Endothelial cell of coronary artery (primary cell): ENCODE measurements at places on chromosomes 1 and 21. TPM values are rescaled to one million over a fixed set of nuclear protein-coding genes. Genes with fewer than 3 reads are reported as not detected.

FAM167B gene
- total RNA-seq: 1.7 and 9.8 TPM in 2 replicates

LPAR3 gene
- total RNA-seq: not detected in 2 replicates

CLEC20A gene
- total RNA-seq: not detected in 2 replicates

S1PR1 gene
- 146 and 164 TPM in 2 replicates for total RNA-seq

AURKAIP1 gene
- 91.8 and 109 TPM in 2 replicates for total RNA-seq

RIPK4 gene
- 10.0 TPM in 1 of 2 replicates, not detected in the other for total RNA-seq

PLEKHA6 gene
- total RNA-seq: 2.9 and 5.0 TPM in 2 replicates

S100A9 gene
- 0.18 and 0.19 TPM in 2 replicates for total RNA-seq

DSCAM gene
- 0.09 TPM in 1 of 2 replicates, not detected in the other for total RNA-seq

AGT gene
- total RNA-seq: 0.09 TPM in 1 of 2 replicates, not detected in the other

RBM11 gene
- total RNA-seq: not detected in 2 replicates

SIM2 gene
- under 0.01 TPM in 1 of 2 replicates, not detected in the other for total RNA-seq

TCHHL1 gene
- not detected in 2 replicates for total RNA-seq

ADORA1 gene
- total RNA-seq: not detected in 2 replicates

RC3H1 gene
- 13.5 and 17.5 TPM in 2 replicates for total RNA-seq

TMEM35B gene
- total RNA-seq: 14.6 and 18.4 TPM in 2 replicates

MATN1 gene
- not detected in 2 replicates for total RNA-seq

ASCL5 gene
- total RNA-seq: not detected in 2 replicates

NES gene
- total RNA-seq: 127 and 255 TPM in 2 replicates

HLX gene
- total RNA-seq: 13.8 and 22.1 TPM in 2 replicates

MEX3A gene
- total RNA-seq: 5.6 and 12.3 TPM in 2 replicates

WDR64 gene
- not detected in 2 replicates for total RNA-seq

GPR161 gene
- 25.4 and 26.7 TPM in 2 replicates for total RNA-seq
